ENCODE measurements at places on chromosomes 4 and X.

- DNase-seq = peak; percentile 34
Measured at GRCh38 chr4:41661442-41662076, 87.0 kb downstream of the PHOX2B start.

DNA sequence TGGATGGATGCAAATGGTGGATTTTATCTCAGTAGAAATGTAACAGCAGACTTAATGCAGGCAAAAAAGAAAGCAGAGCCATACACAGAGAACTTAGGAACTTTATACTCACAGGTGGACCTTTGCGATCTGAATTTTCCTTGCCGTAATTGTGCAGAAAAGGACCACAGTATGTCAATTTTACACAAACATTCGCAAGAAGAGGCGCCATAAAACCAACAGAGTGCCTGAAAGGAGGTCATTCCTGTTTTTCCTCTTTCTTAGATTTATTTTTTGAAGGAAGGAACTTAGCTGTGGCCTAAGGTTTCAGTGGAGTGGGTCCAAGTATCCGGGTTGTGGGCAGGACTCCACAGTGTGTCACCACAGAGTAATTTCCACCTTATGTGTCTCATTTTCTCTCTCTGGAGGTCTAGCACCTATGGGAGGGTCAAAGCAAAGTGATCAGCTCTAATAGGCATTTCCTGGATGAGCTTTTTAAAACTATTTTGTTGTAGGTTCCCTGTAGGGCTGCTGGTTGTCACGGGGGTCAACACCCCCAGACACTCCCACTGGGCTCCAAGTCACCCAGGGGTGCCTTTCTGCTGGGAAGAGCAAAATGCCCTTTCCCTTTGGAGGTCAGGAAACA, 24.7 kb upstream of the PBDC1 start:
- DNase-seq = no peak

GRCh38 chr4:14915018-14915417, 87.3 kb upstream of the CPEB2 start:
- no peak for DNase-seq

GRCh38 chr4:99803566-99804101, 13.0 kb upstream of the DAPP1 start:
- no peak for DNase-seq

DNA sequence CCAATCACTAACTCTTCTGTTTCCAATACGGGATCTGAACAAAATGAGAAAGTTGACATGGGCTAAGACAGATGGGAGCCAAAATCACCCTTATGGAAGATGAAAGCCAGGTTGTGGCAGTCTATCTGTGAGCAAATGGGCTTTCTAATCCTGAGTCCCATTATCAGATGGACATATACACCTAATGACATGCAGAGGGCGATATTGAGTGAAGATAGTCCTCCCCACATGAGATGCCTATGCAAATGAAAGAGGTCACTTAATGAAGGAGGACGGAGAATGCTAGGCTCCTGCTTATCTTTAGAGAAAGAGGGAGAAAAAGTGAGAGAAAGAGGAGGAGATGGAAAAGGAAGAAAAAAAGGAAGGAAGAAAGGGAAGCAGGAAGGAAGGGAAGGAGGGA, 547.5 kb downstream of the NLGN4X start:
- no peak for DNase-seq

- DNase-seq = no peak
Measured at GRCh38 chr4:26242451-26242850, 78.4 kb upstream of the RBPJ start.

DNA sequence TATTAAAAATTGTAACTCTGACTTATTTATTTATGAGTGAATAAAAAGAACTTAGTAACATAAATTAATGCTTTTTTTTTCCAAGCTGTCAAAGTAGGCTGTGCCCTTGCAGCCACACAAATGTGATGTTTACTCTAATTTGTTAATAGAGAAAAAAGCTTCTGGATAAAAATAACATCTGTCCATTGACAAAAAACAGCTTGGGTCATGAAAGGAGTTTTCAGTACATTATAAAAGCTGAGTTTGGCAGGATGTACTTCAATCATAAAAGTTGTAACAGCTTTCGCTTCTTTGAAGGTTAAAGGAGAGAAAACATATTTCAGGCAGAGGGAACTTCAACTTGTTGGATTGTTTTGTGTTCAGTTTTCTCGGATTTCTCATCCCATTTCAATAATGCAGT, 105.6 kb downstream of the SLC4A4 start:
- no peak for DNase-seq

- DNase-seq = no peak
Measured at GRCh38 chr4:121668368-121669162, 28.2 kb downstream of the ANXA5 start.

- no peak for DNase-seq
Measured at GRCh38 chr4:132427125-132427524, 722.0 kb upstream of the PCDH10 start.

GRCh38 chr4:74504212-74504611, 59.3 kb downstream of the AREG start:
- DNase-seq = no peak

- DNase-seq = peak; percentile 2
Measured at GRCh38 chr4:9765091-9765490, 16.3 kb upstream of the DRD5 start.

DNA sequence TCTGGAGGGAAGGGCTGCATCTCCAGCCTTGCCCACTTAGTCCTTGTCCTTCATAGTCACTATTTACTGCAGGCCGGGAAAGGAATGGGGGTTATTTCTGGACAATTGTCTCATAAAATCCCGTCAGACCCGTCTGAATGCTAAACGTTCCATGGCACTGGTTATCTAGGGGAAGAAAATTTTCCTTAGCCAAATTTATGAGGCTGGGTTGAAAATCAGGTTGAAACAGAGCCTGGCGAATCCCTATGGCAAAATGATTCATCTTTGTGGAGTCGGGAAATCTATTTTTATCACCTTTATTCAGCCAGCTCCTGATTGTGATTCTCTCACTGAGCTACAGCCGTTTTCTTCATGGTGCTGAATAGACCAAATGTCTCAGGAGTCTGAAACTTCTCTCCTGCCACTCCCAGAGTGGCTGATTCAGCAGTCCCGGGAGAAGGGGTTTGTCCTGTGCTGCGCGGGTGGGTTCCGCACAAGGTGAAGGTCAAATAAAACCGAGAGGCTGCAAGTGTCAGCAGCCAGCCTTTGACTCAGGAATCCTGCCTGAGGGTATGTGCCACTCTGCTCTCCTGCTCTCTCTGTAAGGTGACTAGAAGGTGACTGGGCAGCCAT, 1.0 kb downstream of the LIMCH1 start:
- peak; percentile 39 for DNase-seq

- no peak for DNase-seq
Measured at GRCh38 chr4:83221897-83222441, 62.6 kb downstream of the COQ2 start.

DNA sequence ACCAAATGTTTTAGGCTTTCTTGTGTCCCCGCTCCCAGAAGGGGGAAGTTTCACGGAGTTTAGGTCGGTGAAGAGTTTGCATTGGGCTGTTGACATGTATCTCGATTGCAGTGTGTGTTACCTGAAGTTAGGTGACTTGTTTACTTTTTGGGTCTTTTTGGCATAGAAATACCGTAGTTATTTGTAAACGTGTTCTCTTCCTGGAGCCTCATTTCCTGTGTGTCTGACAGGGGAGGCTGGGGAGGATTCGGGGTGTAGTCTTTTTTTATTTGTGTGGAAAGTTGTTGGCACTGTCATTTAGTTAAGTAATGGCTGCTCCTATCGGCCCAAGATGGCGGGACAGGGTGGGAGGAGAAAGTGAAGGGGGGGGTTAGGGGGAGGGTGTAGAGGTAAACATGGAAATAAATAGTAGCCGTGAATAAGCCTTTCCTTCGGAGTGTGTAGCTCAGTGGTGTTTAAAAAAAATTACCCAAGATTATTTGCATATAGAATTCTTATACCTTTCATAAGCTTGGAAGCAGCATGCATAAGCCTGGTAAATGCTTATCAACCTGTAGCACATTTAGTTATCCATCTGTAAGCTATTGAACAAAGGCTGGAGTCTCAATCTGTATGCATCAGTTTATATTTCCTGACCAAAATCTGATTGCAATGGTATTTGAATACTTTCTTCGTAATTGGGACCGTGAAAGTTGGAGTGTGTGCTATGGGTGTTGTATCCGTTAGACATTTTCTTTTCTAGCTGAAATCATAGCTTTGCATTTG, 1.6 kb downstream of the KDM6A start:
- peak; percentile 13 for DNase-seq

GRCh38 chrX:40108162-40108958, 10.6 kb upstream of the BCOR start:
- DNase-seq = no peak
